Mammary epithelial cell (primary cell): ENCODE measurements at places on chromosomes 12 and 14. TPM values are rescaled to one million over a fixed set of nuclear protein-coding genes. Genes with fewer than 3 reads are reported as not detected.

Gene GYS2
- not detected in 2 replicates for total RNA-seq

Gene LRRC43
- total RNA-seq, result 0.50 TPM

Gene RTL1
- total RNA-seq, result not detected in 2 replicates

Gene RPL10L
- not detected for total RNA-seq

Gene SERPINA9
- not detected for total RNA-seq

Gene PUS7L
- 17.7 and 18.7 TPM in 2 replicates for total RNA-seq

Gene PPP1CC
- 91.0 TPM for total RNA-seq

Gene SLC4A8
- 0.50 TPM for total RNA-seq

Gene SCYL2
- total RNA-seq, result 58.7 TPM

Gene KLHL42
- 29.2 and 35.0 TPM in 2 replicates for total RNA-seq

Gene PKP2
- 42.8 TPM for total RNA-seq

Gene PTCSC3
- not detected in 2 replicates for total RNA-seq
